ENCODE measurements at places on chromosomes 1 and 21. TPM values are rescaled to one million over a fixed set of nuclear protein-coding genes. Genes with fewer than 3 reads are reported as not detected.

CACHD1 gene
- total RNA-seq = 5.1 TPM

GJA4 gene
- not detected for total RNA-seq

ARHGEF16 gene
- not detected for total RNA-seq

ZBTB48 gene
- 14.5 TPM for total RNA-seq

CFAP74 gene
- not detected for total RNA-seq

FCGR1A gene
- total RNA-seq = not detected

RXFP4 gene
- total RNA-seq = not detected

SORT1 gene
- total RNA-seq = 45.1 TPM

MYCL gene
- 0.88 TPM for total RNA-seq

WNT9A gene
- 0.36 TPM for total RNA-seq

CTPS1 gene
- total RNA-seq = 16.5 TPM

MYOG gene
- total RNA-seq = not detected

SLC6A17 gene
- total RNA-seq = under 0.01 TPM

BTBD8 gene
- total RNA-seq = 5.8 TPM

RNU1-4 gene
- total RNA-seq = under 0.01 TPM

OR2T11 gene
- not detected for total RNA-seq

Measured in osteoblast (primary cell).